Activated CD8-positive, alpha-beta memory T cell treated with anti-CD3 and anti-CD28 coated beads for 1 hour (primary cell): ENCODE measurements at places on chromosomes 3 and 15.

DNA sequence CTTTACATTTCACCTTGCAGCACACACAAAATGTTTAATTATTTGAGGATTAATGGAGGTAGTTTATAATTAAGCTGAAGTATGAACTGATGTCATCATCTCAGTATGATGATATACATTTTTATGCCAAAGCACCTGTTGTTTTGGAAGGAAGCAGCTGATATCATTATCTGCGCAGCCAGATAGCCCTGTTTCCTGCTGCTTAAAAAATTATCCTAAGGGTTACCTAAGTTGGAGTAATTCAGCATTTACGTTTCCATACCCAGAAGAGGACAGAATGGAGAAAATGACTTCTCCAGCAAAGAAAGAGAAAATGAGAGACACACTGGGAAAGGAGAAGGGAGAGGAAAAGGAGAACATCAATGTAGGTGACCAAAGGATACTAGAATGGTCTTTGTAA is 370.3 kb upstream of the PLSCR5 start:
- DNase-seq = no peak

- DNase-seq = no peak
Measured at GRCh38 chr3:113271189-113271588, 59.8 kb downstream of the BOC start.

DNA sequence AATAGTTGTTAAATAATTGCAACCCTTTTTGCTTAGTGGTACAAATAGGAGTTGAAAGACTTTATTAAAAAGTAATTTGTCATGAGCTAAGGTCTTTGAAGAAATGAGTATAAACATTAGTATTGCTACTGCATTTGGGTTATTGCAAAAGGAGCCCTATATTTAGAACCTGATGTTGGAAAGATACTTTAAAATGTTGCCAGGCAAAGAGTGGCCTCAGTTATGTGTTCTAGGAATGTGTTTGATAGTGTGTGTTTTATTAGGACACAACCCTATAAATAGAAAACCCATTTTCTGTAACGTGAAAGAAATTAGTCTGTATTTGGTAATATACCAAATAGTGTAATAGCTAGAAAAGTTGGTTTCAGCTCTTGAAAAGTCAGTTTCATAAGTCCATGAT is 10.7 kb downstream of the VPS8 start:
- DNase-seq = no peak

DNA sequence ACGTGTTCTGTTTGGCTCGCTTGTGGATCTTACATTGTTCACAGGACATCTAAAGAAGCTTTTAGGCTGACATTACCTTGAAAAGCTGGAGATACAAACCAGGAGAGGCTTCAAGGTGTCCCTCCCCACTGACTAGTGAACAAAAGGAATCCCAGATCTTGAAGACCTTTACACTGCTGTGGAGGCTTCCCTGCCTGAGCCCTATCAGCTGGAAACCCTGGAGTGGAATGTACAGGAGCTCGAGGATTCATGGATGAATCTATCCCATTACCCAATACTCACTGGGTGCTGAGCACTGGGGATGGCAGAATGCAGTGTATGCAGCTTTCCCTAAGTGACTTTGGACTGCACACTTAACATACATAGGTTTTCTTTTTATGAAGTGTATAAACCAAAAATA is 82.3 kb upstream of the MFGE8 start:
- no peak for DNase-seq

GRCh38 chr15:60964527-60964926 is 264.6 kb downstream of the RORA start:
- DNase-seq = no peak

- no peak for DNase-seq
Measured at GRCh38 chr3:124281453-124282316, 289.8 kb upstream of the ROPN1 start.

DNA sequence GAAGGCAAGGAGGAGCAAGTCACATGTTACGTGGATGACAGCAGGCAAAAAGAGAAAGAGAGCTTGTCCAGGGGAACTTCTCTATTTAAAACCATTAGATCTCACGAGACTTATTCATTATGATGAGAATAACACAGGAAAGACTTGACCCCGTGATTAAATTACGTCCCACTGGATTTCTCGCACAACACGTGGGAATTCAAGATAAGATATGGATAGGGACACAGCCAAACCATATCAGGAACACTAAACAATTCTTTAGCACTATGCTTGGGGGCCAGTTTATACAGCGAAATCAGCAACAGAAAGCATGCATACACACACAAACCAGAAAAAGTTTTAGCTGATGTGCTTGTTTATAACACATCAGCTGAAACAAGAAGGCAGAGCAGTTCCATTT is 704.2 kb downstream of the OTOL1 start:
- no peak for DNase-seq

GRCh38 chr3:160941885-160942494 is 163.2 kb downstream of the B3GALNT1 start:
- peak; percentile 21 for DNase-seq

- no peak for DNase-seq
Measured at GRCh38 chr3:7573330-7573729, 712.4 kb downstream of the GRM7 start.

GRCh38 chr3:121722411-121722810 is 27.1 kb downstream of the GOLGB1 start:
- DNase-seq = no peak

GRCh38 chr3:118772547-118773011 is 262.1 kb downstream of the IGSF11 start:
- no peak for DNase-seq

DNA sequence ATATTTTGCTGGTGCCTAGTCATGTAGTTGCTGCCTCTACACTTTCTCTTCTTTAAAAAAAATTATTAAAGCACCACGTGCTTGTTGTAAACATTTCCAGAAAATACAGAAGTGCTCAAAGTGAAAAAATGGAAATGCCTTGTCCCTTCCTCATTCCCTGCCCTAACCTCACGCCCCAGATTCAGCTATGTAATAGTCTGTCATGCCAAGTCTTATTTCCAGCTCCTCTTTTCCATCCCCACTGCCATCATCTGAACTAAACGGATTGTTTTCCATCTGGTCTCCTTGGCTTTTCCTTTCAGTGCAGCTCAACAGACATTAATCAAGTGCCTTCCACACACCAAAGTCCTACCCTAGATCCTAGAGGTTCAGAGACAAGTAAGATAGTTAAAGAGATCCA is 15.5 kb downstream of the ZNF774 start:
- DNase-seq = no peak

DNA sequence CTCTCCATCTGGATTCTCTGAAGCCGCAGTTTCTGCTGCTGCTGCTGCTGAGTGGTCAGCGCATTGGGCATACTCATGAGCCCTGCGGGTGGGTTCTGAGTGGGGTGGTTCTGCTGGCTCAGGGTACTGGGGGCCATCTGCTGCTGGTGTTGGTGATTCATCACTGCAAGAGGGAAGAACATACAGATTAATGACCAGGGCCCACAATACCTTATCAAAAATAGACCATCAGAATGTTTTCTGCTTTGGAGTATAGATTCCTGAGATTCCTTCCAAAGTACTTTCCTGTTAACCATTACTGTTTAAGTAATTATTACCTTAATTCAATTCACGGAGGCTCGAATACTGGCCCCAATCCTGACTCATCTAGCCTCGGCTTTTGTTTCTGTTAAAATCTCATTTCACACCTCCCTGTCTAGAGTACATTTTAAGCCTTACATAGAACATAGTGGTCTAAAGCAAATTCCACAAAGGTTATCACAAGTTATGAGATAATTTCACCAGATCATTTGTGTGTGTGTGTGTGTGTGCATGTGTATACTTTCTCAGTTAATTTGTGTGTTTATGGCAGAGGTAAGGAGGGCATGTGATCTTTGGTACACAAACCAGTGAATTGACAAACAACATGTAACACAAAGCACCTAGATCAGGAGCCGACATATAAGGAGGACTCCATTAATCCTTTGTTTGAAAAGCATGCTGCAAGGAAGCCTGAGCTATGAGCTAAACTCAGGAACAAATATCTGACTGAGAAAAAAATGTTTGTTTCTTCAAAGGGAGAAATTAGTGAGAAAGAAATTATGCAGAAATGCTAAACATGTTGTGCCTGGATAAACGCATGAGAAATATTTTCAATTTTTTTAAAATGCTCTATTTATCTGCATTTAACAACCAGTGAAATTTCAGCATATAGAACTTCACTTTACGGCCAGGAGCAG is 68.1 kb downstream of the TM4SF4 start:
- no peak for DNase-seq

DNA sequence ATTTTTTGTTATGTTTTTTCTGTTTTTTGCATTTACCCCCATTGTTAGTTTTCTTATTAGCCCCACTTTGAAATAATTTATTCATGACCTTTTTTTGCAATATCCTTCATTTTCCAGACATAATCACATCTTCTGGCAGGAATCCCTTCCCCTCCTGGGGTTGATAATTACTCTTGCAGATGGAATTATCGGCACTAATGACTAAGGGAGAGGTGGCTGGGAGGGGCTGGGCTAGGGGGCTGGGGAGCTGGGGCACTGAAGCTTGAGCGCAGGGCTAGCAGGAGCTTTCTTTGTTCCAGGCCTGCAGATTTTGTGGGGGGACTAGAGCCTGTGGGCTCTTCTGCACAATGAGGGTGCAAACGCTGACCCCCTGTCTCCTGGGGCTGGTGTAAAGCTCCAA is 77.8 kb downstream of the RAB11A start:
- no peak for DNase-seq

- no peak for DNase-seq
Measured at GRCh38 chr15:51380999-51381806, 39.7 kb downstream of the GLDN start.

- no peak for DNase-seq
Measured at GRCh38 chr3:52374173-52374572, 58.1 kb downstream of the DNAH1 start.

DNA sequence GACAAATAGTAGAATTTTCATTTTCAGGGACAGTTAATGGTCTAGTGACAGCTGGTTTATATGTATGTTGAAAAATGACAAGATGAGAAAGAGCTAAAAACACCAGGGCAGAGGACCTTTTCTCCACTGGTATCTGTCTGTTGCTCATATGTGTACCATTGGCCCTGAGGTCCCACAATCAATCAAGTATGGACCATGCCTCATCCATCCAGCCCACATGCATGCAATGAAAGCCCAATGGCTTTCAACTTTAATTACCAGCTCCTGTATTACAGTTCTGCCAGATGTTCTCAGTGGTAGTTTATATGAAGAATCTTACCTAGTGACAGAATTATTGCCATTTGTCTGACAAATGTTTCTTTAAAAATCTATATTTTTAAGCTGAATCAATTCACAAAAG is 234.1 kb downstream of the ZMAT3 start:
- no peak for DNase-seq

DNA sequence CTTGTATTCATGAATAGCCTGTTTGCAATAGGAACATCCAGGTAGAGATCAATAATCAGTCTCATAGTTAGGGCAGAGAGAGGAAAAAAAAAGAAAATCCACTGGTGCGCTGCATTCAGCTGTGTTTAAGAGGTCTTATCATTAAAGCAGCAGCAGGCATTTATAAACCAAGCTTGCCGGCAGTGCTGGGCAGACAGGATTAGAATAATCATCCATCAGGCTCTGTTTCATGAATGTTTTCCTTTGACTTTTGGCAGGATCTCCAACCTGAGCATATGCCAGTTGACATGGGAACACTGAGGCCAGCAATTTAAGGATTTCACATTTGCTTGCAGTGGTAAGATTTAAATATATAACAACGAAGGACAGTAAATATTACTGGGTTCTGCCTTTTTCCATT is 305.2 kb upstream of the SEMA6D start:
- no peak for DNase-seq

- DNase-seq = no peak
Measured at GRCh38 chr15:65494076-65494475, 23.4 kb downstream of the DPP8 start.

DNA sequence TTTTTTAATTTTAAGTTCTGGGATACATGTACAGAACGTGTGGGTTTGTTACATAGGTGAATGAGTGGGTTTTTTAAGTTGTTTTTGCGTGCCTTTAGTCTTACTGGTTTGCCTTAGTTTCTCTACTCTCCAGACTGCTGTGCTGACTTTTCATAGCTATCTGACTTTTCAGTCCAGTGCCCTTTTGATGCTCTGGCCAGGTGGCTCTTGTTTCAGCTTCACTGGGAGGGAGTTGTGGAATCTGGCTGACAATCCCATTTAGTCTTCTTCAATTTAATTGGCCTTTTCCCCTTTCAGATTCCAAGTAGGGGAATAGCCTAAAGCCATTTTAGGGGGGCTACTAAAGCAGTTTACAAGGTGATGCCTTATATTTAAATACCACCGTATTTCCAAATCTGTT is 30.1 kb downstream of the FNDC3B start:
- DNase-seq = no peak

DNA sequence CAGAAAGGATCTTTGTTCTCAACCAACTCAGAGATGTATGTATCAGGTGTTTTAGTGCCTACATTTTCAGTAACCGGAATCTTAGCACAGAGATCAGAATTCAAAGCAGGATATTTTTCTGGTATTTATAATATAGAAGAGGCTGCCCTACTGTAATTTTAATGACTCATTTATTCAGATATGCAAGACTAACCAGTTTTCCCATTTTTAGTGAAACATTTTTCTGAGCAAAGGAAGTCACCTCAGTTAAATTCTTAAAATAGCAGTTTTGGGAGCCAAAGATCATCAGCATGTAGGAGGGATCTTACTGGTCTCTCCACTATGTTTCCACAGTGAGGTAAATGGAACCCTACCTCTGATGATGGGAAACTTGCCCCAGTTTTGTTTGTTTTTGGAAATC is 42.0 kb downstream of the SRP14 start:
- no peak for DNase-seq

GRCh38 chr3:71133865-71134264 is 449.7 kb downstream of the FOXP1 start:
- no peak for DNase-seq

- DNase-seq = no peak
Measured at GRCh38 chr3:82186017-82186416, 424.6 kb upstream of the GBE1 start.

GRCh38 chr3:116259984-116260383 is 185.3 kb downstream of the LSAMP start:
- DNase-seq = no peak

- no peak for DNase-seq
Measured at GRCh38 chr15:66747886-66748707, 46.1 kb downstream of the SMAD6 start.

- DNase-seq = no peak
Measured at GRCh38 chr3:115980709-115981108, 357.4 kb downstream of the GAP43 start.

DNA sequence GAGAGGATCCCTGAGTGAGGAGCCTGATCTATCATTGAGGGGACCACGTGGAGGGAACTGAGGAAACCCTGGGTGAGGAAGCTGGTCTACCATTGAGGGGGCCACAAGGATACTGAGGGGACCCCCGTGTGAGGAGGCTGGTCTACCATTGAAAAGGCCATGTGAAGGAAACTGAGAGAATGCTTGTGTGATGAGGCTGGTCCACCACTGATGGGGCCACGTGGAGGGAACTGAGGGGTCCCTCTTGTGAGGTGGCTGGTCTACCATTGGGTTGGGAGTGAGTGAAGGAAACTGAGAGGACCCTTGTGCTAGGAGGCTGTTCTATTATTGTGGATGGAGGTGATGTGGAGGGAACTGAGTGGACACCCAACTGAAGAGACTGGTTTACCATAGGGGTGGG is 161.3 kb downstream of the FBLN2 start:
- no peak for DNase-seq
